ENCODE measurements at places on chromosomes 16 and 17. TPM values are rescaled to one million over a fixed set of nuclear protein-coding genes. Genes with fewer than 3 reads are reported as not detected.

DNA sequence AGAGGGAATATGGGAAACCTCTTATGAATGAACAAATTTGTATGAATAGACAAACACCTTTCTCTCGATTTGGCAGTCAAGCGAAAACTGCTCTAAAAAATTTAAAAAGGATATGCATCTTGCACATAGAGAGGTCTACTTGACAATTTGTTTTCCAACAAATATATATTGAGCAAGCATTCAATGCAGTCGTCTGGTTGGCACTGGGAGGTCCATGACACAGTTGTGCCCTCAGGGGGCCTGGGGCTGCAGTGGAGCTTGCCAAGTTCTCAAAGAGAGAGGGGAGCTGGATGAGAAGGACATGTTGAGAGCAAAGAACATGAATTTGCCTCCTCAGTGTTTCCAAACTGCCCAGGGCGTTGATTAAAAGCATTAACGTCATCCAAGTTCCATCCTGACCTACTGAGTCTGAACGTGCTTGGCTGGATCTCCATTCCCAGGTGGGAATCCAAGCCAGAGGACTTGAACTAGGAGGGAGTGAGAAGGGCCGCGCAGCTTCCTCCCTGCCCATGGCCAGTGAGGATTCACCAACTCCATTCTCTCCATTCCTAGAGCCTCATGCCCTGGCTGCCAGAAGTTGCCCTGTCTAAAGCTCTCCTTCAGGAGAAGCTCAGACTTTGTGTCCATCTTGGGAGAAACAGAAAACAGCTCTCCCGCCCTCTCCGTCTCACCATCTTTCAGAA, 24.5 kb downstream of the TBX2 start:
- no peak for DNase-seq

The NARF gene
- polyA plus RNA-seq = 99.3 TPM

The PPP1R1B gene
- polyA plus RNA-seq = 13.1 TPM

- DNase-seq = no peak
Observed at GRCh38 chr17:50149417-50150353, 792 bp downstream of the PPP1R9B start.

DNA sequence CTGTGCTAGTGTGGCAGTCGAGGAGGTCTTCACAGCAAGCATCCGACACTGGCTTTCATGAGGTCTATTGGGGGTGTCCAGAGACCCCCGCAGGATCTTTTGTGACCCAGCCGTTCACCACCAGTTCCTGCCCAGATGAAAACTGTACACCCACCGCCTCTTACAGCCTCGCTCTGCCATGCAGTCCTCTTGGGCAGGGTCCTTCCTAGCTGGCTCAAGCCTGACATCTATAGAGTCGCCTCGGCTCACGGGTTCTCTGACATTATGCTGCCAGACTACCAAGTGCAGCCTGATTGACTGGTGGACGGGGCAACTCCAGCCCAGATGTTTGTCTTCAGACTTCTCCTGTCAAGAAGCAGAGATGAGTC, 14.6 kb upstream of the CLEC10A start:
- DNase-seq = no peak

DNA sequence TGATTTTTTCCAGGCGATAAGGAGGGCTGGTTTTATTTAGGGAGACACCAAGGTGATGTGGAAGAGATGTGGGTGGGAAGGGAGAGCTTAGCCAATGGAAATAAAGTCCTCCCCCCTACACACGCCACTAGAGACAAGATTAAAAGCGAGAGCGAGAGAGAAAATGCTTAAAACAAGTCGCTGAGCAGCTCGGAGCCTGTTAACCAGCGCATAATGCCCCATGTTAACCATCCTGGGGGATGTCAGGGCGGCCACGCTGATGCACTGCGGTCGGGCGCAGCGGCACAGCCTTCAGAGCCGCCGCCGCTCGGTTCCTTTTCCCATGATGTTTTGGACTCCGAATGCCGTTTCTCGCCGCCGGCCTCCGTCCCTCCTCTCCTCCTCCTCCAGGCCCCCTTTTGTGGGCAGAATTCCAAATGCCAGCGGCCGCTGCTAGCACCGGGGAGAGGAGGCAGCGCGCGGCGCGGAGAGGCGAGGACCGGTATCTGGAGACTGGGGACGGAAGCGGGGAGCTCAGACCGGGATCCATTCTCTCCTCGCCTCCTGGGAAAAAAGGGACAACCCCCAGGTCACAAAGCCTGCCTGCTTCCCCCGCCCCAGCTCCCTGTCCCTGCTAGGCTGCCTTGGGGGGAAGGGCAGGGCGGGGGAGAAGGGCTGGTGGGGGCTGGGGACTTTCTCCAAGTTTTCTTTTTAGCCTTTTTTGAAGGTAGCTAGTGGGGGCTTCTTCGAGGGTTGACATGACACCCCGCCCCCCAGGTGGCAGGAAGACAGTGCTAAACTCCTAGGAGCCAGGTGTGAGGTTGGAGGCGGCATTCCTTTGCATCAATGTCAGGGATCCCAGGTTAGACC, 98.1 kb upstream of the CCL2 start:
- no peak for DNase-seq

DNA sequence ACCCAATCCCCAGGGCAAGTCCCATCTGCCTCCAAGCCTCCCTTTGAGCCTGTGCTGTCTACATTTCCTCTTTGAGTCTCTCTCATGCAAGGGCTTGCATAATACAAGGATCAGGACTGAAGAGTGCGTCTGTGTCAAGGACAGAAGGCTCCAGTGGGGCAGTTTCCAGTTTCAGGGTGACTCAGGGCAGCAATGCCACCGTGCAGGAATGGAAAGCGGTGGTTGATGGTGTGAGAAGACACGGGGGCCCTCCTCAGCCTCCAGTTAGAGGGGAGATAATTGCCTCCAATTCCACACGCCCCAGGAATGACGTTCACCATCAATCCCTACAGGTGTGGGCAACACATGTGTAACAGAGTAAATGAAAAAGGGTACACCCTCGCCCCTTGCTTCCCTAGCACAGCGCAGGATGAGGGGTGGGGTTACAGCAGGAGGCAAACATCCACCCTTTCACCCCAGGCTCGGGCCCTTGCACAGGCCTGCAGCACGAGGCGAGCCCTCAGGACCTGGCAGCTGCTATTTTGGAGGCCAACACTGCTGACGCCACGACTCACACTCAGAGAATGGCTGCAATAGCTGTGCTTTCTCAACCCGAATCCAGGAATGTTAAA, 24.8 kb upstream of the SLC25A19 start:
- DNase-seq = no peak

The KCNJ16 gene
- 220 TPM for polyA plus RNA-seq

The DNAH9 gene
- 5.1 TPM for polyA plus RNA-seq

DNA sequence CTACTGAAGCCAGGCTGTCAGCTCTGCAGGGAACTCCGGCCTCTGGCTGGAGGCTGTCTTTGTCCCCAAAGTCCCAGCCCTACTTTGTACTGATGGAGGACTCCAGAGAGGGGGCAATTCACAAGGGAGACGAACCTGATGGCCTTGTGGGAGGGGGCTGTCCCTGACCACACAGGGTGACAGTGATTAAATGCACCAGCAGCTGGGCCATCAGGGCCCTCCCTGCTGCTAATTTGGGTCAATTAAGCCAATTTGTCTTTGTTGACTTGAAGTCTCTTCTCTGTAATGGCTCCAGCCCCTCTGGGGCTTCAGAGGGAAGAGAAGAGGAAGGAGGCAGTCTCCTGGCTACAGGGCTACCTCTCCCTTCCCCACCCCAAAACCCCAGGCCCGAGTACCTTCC, 22.0 kb downstream of the TMEM132E start:
- DNase-seq = no peak

DNA sequence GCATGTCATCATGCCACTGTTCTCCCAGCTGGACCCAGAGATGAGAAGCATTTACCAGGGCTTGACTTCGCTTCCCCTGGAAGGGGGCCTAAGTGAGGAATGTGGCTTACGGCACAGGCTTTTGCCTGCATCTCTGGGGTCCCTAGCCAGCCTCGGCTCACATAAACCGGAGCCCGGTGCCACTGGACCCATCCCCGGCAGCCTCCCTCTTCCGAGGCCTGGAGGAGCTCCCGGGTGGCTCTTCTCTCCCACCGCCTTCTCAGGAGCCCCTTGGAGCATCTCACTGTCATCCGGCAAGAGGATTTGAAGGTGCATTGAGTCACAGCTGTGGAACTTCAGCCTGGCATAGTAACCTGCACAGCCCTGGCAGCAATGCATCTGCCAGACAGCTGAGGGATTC, 29.9 kb upstream of the TBX2 start:
- no peak for DNase-seq

DNA sequence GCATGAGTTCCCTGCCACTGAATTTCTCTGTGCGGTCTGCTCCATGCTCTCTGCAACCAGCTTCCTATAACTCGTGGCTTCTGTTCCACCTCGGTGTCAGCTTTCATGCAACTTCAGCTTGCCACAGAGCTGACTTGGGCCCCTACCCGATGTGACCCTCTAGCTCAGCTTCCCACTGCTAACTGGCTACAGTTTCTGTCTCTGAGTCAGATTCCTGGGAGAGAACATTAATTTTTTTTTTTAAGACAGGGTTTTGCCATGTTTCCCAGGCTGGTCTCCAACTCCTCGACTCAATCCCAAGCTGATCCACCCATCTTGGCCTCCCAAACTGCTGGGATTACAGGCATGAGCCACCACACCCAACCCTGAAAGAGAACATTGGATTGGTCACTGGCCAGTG, 35.5 kb upstream of the PSMD7 start:
- DNase-seq = no peak
